ENCODE measurements at places on chromosomes 2 and 18.

- no peak for DNase-seq
Observed at GRCh38 chr2:226066391-226066790, 666.9 kb downstream of the NYAP2 start.

- no peak for DNase-seq
Observed at GRCh38 chr2:134334542-134335353, 80.9 kb downstream of the MGAT5 start.

DNA sequence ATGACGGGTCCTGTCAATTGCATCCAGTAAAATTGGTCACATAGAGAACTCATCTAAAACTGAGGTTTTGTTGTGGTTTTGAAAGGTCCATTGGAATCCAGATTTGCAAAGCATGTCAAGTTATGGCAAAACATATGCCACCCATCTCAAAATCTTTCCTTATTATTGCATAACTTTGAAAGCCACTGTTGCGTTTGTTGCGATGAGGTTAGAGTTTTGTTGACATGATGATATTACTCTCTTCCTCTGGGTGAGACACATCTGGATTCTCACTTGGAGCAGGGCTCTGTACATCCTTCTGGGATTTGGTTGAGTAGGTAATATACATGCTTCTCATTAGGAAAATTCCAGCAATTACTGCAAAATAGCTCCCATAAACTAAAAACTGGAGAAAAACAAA, 20.6 kb downstream of the SCYGR5 start:
- DNase-seq, result no peak

DNA sequence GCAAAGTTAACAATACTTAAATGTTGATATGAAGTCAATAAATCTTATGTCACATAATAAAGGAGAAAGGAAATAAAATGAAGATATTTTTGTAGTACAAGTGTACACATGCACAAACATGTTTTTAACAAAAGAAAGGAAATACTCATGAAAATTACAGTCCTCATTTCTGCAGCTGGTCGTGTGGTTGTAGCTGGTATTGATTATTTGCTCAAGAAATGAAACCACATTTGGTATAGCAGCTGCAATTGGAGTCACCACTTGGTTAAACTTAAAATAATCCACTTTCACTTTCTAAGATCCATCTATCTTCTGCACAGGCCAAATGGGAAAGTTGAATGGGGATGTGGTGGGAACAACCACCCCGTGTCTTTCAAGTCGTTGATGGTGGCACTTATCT, 580.5 kb upstream of the NRXN1 start:
- no peak for DNase-seq

DNA sequence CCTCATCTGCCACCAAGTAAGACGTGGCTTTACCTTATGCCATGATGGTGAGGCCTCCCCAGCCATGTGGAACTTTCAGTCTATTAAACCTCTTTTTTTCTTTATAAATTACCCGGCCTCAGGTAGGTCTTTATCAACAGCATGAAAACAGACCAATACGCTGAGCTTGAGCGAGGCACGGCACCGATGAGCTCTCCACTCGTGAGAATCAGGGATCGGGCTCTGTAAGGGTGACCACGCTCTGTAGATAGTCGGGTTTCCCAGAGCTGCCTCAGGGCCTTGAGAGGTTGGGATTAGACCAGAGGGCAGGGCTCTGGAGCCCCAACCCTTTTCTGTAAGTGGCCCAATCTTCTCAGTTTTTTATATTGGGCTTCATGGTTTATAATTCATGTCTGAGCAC, 360.3 kb upstream of the MYT1L start:
- DNase-seq, result no peak

GRCh38 chr2:25178976-25179375, 10.6 kb upstream of the POMC start:
- no peak for DNase-seq

- no peak for DNase-seq
Observed at GRCh38 chr18:66439670-66440069, 164.2 kb downstream of the CDH19 start.

GRCh38 chr2:169254774-169255173, 107.6 kb downstream of the LRP2 start:
- no peak for DNase-seq
